ENCODE measurements at places on chromosomes 7 and 10.

DNA sequence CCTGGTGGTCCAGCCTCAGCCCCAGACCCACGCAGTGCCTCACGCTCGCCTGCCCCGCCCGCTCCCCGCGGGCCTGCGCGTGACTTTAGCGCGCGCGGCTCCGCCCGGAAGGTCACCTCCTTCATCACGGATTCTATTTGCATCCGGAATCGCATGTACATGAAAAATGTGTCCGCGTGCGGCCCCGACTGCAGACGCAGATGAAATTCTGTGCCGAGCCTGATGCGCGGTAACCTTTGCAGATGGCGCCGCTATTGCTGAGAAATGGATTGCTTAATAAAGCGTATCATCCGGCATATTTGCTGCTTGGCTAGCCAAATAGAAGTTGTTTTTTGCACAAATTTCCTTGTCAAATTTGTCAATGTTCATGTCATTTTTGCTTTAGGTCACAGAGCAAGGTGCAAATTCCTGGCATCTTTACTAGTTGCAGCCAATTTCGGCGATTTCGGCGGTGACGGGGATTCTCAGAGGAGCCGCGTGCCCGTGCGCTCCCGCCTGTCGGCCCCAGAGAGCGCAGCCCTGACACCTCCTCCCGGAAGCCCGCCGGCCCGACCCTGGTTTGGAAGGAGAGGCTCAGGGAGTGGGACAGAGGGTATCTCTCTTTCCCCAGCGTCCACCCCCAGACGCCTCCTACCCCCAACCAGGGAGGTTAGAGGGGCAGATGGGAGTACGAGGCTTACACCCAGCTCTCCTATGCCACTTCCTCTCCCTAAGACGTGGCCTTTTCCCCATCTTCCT, 85.9 kb upstream of the PAX2 start:
- no peak for DNase-seq

DNA sequence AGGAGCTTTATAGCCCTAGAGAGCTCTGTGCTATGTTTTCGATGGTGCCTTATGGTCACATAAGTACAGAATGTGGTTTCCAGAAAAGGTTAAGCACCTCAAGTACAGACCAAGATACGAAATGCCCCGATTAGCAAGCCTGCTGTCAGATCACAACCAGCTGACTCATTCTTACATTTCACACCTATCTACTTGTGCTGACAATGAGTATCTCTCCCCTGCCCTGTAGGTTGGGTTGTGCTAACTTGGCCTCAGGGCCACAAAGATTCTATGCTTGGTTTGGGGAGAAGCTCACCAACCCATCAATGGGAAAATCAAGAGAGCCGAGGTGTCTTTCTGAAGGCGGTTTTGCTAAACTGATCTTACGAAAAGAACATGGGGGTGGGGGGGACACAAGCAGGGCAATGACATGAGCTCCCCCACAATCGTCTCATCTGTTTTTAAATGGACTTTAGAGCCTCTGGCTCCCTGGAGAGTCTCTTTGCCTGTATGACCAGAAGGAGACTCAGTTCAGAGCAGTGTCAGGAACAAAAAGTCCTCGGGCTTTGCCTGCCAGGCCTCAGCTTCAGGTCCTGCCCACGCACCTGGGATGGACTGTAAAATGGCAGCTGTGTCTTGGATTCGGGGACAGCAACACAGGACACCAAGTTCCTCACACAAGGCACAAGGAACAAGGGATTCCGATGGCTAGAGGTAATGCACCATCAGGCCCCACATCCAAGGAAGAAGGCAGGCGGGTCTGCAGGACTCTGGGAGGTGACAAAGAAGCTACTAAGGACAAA, 55.1 kb downstream of the FAM53B start:
- no peak for DNase-seq

GRCh38 chr10:113650172-113650571, 13.7 kb downstream of the NRAP start:
- no peak for DNase-seq

DNA sequence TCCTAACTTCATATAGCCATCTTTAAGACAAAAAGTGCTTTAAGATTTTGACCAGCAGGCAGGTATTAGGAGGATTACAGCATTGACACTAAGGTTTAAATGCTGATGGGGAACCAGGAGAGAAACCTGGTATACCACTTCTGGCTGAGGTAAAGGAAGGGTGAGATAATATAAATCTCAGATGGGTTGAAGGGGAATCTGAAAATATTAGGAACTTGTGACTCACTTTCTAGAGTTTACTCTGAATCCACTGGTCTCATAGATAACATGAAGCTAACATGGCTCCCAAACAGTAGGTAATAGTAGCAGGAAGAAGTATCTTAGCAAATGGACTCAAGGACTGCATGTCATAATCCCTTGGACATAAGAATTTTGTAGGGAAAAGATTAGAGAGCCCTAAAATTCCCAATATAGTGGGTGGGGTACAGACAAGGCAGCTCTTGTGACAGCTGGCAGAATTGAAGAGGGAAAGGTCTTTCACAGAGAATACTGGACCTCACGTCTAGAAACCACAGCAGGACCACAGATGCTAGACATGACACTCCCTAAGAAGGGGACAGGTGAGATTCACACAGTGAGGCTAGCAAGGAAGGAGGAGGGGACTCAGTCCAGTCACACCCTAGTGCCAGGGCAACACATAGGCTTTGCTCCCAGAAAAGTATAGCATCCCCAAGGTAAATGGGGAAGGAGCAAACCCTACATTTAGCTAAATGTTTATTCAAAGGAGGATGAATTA, 3.5 kb downstream of the PTTG1IP2 start:
- DNase-seq: no peak

DNA sequence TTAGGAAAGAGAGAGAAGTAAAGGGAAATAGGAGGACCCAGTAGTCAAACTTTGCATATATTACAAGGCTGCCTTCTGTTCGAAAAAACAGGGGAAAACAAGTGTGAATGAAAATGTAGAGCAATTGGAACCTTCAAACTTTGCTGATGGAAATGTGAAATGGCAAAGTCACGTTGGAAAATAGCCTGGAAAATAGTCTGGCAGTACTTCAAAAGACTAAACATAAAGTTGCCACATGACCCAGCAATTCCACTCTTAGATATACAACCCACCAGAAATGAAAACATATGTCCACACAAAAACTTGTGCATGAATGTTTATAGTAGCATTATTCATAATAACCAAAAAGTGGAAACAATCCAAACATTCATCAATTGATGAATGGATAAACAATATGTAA, 78.6 kb upstream of the IFRD1 start:
- DNase-seq: no peak

DNA sequence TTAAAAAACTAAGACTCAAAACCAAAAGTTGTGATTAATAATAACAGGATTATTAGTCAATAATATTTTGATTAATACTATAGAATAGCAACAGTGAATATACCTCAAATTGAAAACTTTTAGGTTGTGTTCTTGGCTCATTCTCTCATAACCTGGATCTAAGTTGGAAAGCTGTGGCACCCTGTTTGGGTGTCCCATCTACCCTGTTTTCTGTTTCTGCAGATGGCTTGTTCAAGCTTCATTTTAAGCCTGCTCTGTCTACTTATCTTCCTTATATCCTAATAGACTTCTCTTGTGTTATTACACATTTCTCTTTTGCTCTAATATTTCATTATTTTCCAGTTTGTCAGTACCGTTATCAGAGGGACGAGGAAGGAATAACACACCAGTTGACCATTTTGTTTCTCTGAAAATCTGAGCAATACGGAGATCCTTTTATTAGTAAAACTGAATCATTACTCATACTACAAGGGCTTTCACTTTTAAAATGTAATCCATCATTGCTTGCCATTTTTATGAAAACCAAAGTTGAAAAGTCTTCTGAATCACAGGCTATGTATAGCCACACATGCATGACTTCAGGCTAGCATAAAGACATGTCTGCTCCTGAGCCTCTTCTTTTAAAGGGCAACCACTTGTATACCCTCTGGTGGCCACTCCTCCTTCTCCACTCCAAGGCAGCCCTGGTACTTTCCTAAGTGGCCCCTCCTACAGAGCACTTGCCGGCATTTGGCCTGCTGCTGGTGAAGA, 22.3 kb downstream of the COX15 start:
- DNase-seq: no peak

DNA sequence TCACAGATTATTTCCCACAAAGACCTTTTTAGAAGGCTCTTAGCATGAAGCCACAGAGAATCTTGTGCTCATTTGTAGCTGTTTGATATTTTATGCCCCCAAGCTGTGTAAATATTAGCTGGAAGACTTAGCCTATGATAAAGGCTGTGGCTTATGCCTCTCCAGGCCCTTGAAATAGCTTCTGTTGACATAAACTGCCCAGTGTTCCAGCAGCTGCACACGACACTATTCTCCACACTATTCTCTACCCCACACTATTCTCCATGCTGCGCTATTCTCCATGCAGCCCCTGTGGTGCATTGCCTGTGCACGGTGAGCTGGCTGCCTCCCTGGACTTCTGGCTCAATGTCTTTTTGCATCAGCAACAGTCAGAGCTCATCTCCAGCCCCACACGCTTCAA, 13.1 kb downstream of the DDC start:
- DNase-seq: no peak

GRCh38 chr7:46633200-46633599, 712.1 kb upstream of the IGFBP3 start:
- DNase-seq: no peak

- DNase-seq: peak; percentile 66
These were observed 724 bp downstream of the BBIP1 start for GRCh38 chr10:110918269-110918642.

- DNase-seq: no peak
These were observed 758.6 kb upstream of the ZWINT start for GRCh38 chr10:57119684-57120083.

GRCh38 chr10:32232378-32232777, 114.6 kb downstream of the EPC1 start:
- DNase-seq: no peak

DNA sequence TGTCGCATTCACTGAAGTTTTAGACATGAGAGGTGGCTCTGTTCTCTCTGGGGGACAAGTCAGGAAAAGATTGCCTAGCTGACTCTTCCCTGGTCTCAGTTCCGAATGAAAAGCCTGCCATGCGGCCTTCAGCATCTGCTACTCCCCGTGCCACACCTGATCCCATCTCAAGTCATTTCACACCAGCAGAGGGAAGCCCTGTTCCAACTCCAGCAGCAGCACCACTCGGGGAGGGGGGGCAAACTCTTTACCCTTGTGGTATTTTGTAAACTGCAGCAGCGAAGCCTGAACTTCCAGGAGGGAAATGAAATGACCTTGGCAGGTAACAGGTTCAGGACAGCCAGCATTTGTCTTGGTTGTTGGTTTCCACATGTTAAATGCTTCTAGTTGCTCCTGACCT, 13.8 kb downstream of the LRRC4 start:
- DNase-seq: no peak

DNA sequence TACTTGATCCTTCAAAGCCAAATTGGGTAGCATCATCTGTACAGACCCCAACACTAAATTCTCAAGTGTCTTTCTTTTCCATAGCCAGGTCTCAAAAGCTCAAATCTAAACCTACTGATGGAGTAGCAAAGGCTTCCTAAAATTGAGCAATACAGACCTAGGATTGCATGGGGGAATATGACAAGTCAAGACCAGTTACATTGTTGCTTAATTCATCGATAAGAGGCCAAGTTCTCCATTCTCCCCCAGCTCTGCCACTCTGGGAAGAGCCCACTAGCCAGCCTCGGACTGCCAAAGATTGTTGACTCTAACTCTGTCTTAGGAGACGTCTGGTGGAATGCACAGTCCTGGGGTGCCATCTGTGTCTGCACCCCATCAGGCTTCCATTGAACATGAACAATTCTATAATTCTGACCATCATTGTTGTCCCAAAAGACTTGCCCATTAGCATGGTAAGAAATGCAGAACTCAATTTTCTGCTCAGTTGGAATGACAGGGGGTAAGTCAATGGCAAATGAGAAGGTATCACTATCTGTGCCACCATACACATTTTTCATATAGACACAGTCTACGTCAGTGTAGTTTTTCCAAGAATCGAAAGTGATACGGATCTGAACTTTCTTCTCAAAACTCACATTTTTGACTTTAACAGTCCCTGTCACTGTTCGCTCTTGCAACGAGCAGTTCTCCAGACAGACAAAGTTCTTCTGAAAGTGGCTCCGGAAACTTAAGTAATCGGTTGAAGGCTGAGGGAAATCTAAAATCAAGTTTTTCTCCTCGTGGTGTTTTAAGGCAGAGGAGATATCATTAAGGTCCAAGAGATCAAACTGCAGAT, 2.9 kb downstream of the PPP1R3C start:
- DNase-seq: no peak

GRCh38 chr7:44307301-44307900, 18.0 kb downstream of the CAMK2B start:
- DNase-seq: no peak

- no peak for DNase-seq
These were observed 1.0 kb upstream of the PLXDC2 start for GRCh38 chr10:19815036-19815730.

DNA sequence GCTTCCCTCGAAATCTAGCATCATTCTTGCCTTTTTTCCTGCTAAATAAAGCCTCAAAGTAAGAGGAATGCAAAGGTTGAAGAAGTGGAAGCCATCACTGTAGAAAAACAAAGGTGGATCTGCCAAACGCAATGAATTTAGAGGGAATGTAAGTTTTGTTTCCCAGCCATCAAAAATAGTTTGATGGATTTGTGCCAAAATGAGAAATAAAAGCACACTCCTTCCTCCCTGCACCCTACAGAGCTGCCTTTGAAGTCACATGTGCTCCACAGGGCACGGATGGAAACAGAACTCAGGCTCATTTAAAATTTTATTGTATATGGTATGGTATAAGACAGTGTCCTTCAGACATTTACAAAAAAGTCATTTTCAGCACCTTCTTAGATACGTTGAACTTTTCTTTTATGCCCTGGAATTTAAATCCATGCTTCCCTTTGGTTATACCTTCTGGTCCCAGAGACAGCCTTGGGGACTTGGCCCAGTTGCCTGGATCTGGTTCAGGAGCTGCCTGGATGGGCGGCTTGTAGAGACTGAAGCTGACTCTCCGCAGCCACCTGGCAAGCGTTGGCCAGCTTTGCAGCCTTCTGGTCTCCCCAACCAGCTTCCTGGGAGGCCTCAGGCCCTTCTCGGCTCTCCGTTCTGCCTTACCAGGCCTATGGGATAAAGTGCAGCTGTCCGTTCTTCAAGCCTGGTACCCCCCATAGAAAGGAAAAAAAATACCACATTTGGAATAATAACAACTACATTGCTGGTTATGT, 228.5 kb upstream of the NEBL start:
- no peak for DNase-seq

- DNase-seq: no peak
These were observed 21.9 kb upstream of the FRAT2 start for GRCh38 chr10:97356318-97356914.

DNA sequence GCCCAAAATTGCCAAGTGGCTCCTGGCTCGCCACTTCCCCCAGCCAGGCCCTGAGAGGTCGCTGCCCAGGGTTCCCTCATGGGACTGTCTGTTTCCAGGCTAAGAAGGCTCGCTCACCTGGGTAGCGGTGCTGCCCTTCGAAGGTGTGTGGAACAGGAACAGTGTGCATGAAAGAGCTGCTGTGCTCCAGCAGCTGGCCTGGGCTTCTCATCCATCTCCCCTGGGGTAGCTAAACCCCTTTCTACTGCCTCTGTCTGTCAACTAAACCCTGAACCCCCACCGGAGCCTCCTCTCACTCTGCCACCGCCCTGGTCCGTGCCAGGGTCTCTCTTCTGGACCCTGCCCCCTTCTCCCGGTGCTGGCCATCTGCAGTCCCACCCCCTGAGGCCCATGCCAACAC, 152.9 kb downstream of the EBF3 start:
- DNase-seq: no peak

All from SW 1271 (cell line).